ENCODE measurements at places on chromosomes 13 and 19. TPM values are rescaled to one million over a fixed set of nuclear protein-coding genes. Genes with fewer than 3 reads are reported as not detected.

The ERICH4 gene
- total RNA-seq: not detected

The TEX101 gene
- not detected for total RNA-seq

The KLK2 gene
- total RNA-seq: not detected

The GAPDHS gene
- not detected for total RNA-seq

DNA sequence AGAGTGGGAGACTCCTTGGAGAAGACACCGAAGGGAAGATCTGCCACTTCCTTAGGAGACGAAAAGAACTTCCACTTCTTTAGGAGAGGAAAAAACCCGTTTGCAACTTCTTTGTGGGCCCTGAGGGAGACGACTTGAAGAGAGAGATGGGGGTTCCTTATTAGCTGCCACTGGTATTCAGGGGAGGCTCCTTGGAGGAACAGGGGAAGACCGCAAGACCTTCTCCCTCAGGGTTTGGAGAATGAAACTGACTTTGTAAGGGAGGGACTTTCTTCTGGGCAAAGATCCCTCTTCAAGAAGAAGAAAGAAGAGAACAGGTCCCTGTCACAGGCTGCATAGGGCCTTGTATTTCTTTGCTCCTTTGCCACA lies 416 bp downstream of the BCKDHA start:
- no peak for DNase-seq

- no peak for DNase-seq
Observed at GRCh38 chr13:113046128-113046882, 59.3 kb upstream of the F7 start.

GRCh38 chr19:42424345-42424707 lies 2.9 kb downstream of the LIPE start:
- DNase-seq: no peak

- peak; percentile 36 for DNase-seq
Observed at GRCh38 chr13:106814463-106814862, 246.5 kb upstream of the ARGLU1 start.

- DNase-seq: peak; percentile 33
Observed at GRCh38 chr13:101289764-101290163, 126.5 kb downstream of the NALCN start.

DNA sequence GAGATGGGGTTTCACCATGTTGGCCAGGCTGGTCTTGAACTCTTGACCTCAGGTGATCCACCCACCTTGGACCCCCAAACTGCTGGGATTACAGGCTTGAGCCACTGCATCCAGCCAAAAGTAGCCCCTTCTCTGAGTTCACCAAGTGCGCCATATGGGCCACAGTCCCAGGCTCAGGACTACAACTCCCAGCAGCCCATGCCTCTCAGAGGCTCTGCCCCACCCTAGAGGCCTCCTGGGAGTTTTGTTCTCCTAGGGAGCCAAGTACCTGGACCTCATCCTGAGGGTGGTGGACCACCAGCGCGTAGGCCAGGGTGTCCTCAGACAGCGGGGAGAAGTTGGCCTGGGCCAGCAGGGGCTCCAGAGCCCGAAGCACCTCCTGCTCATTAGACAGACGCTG lies 18.8 kb downstream of the TMEM143 start:
- no peak for DNase-seq

DNA sequence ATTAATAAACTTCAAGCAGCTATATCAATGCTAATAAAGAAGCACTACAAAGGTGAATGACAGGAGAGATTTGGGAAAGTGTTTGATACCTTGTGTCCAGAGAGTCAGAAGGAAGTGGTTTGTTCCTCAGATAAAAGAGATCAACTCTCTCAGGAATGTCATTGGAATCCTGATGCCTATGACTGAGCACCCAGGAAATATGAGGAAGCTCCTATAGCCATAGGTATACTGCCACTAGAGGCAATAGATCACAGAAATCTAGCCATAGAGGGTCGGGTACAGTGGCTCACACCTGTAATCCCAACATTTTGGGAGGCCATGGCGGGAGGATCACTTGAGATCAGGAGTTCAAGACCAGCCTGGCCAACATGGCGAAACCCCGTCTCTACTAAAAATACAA lies 612.6 kb downstream of the DACH1 start:
- DNase-seq: no peak
